Activated T-cell treated with anti-CD3 and anti-CD28 coated beads, Interleukin-2, amount 50 U/mL, for 1 hour (primary cell): ENCODE measurements at places on chromosomes 12 and 14.

- no peak for DNase-seq
These were observed 508.1 kb downstream of the DIO2 start for GRCh38 chr14:79703209-79703608.

DNA sequence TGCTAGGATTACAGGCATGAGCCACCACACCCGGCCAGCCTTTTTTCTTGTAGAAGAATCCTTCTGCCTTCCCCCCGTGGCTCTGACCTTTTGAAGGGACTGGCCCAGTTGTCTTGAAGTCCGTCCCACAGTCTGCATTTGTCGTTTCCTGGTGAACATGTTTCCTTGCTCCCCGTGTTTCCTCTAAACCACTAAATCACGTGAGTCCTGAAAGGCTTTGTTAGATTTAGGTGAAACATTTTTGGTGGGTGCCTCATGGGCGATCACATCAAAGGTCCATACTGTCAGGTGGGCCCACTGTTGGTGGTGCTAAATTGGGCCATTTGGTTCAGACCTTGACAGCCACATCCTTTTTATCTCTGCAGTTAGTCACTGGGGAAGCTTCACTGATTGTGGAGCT is 26.3 kb downstream of the MLXIP start:
- DNase-seq, result no peak

GRCh38 chr12:131390412-131391334 is 320.2 kb upstream of the SFSWAP start:
- DNase-seq, result no peak

DNA sequence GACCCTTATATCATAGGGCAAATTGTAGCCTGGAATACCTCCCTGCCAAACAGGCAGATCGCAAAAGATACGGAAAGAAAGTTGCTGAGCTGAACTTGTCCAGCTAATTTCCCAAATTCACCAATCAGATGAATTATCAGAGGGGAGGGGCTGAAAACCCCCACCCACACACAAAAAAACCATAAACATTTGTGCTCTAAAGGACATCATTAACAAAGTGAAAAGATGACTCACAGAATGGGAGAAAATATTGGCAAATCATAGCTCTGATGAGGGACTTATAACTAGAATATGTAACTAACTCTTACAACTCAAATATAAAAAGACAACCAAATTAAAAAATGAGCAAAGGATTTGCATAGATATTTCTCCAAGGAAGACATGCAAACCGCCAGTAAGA is 36.3 kb downstream of the PTHLH start:
- DNase-seq, result no peak

GRCh38 chr14:104115131-104115600 is 23.2 kb upstream of the KIF26A start:
- DNase-seq, result no peak

- no peak for DNase-seq
These were observed 69.2 kb upstream of the ETV6 start for GRCh38 chr12:11580125-11580751.

DNA sequence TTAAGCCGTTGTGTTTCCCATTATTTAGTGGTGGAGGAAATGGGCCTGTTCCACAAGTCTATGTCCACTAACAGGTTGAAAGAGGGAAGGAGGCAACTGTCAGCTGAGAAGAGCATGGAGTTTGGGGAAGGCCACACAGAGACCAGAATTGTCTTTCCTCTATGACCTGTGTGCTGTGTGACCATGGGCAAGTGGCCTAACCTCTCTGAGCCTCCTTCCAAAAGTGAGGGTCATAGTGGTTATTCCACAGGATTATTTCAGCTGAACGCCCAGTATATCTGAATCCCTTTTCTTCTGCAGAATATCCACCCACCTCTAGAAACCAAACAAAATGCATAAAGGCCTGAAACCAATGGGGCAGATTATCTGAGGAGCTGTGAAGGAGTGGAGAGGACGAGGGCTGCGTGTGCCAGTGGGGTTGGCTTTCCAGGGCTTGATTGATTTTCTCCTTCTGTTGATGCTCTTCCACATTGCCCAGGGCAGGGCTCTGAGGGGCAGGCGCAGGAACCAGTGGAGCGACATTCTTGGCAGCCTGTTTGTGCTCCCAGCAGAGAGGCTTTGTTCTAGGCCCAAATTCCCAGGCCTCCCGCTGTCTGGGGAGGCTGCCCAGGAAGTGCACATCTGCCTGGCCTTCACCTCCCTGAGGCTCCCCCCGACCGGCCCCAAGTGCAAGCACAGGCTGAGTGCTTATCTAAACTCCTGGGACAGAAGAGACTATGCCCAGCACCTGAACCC is 452.7 kb downstream of the BCL11B start:
- DNase-seq, result no peak

- no peak for DNase-seq
These were observed 123.5 kb downstream of the ESRRB start for GRCh38 chr14:76499399-76499798.

DNA sequence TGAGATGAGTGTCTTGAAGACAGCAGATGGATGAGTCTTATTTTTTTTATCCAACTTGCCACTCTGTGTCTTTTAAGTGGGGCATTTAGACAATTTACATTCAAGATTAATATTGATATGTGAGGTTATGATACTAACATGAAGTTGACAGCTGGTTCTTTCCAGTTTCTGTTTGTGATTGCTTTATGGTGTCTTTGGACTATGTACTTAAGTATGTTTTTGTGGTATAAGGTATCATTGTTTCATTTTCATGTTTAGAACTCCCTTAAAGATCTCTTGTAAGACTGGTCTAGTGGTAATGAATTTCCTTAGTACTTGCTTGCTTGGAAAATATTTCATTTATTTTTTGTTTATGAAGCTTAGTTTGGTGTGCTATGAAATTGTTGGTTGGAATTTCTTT is 550.3 kb upstream of the NOVA1 start:
- DNase-seq, result no peak

- DNase-seq, result no peak
These were observed 136.8 kb downstream of the TPH2 start for GRCh38 chr12:72075401-72075800.

GRCh38 chr12:14264778-14265177 is 100.7 kb upstream of the ATF7IP start:
- DNase-seq, result no peak

GRCh38 chr12:90977224-90977623 is 22.2 kb upstream of the CCER1 start:
- no peak for DNase-seq

DNA sequence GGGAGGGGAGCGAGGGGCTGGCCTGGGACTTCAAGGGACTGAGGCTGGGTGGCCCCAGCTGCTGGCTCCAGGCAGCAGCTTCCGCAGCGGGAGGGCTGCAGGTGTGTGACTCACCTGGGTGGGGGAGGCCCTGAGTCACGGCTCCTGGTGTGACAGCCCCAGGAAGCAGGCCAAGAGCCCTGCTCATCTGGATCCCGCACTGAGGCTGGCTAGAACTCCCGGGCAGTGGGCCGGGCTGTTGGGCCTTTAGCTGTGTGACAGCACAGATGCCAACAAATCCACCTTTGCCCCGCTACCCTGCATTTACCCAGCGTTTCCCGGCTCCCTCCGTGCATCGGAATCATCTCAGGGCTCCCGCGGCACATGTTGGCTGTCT is 180.0 kb upstream of the PRMT8 start:
- DNase-seq, result no peak

DNA sequence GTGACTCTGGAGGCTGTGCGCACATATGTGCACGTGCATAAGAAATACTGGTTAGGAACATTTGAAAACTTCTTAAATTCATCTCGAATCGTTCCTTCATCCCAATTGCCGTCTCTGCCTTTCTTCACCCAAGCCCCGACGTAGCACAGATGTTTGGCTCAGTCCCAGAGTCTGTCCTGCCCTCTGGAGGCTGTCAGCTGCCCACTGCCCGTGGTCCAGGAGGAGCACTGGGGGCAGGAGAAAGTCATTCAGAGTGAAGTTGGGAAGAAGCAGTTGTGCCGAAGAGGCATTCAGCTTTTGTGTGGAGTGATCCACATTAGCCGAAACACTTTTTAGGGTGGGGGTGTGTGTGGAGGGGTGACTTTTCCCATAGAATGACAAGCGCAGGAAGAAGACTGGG is 124.9 kb downstream of the TSPAN9 start:
- DNase-seq, result no peak

GRCh38 chr12:109999649-109999971 is 380 bp downstream of the ANKRD13A start:
- DNase-seq, result no peak

- DNase-seq, result no peak
These were observed 32.3 kb upstream of the RAD51AP1 start for GRCh38 chr12:4506430-4506829.

DNA sequence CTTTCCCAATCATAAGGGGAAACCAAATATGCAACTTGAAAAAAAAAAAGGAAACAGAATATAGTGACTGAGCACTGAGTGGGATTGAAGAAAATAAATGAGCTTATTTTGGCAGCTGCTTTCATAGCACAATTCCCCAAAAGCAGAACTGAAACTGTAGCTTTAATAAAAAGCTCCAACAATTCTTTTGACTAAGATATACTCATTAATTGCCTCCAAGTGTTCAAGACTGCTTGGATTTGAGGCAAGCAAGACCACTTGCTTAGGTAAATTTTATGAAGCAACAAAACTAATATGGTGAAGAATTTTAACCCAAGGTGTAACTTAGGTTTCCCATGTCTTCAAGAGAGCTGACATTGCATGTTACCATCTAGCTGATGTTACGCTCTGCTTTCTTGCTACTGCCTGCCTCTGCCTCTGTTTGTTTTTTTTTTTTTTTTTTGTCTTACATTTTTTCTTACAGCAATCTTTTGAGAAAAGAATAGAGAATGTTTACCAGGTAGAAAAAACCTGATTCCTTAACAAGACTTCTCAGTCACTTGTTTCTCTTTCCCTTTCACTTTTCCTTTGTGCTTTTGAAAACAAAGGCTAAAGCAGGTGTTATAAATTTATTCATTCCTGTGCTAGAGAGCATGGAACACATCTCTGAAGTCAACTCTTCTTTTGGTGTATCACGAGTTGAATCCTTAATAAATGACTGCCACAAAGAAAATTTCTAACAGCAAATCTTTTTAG is 134.4 kb downstream of the BCAT1 start:
- DNase-seq, result no peak
